Activated naive CD4-positive, alpha-beta T cell treated with anti-CD3 and anti-CD28 coated beads, Interleukin-2, amount 50 U/mL, for 16 hours (primary cell): ENCODE measurements at places on chromosomes 7 and 10.

DNA sequence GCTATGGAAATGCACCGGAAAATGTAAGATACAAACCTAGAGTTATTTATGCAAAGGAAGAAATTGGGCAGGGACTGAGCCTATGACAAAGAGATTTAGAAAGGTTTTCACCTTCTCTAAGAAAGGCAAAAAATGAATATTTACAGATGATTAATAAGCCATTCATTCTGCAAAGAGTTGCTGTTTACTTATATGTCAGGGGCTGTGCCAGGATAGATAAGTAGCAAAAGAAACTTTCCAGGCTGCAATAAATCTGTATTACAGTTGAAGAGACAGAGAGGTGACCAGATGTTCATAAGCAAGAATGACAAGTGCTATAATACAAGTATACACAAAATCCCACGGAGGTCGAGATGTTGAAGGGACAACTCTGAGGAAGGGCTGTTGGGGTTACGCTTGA lies 299.6 kb downstream of the CALN1 start:
- DNase-seq: no peak

DNA sequence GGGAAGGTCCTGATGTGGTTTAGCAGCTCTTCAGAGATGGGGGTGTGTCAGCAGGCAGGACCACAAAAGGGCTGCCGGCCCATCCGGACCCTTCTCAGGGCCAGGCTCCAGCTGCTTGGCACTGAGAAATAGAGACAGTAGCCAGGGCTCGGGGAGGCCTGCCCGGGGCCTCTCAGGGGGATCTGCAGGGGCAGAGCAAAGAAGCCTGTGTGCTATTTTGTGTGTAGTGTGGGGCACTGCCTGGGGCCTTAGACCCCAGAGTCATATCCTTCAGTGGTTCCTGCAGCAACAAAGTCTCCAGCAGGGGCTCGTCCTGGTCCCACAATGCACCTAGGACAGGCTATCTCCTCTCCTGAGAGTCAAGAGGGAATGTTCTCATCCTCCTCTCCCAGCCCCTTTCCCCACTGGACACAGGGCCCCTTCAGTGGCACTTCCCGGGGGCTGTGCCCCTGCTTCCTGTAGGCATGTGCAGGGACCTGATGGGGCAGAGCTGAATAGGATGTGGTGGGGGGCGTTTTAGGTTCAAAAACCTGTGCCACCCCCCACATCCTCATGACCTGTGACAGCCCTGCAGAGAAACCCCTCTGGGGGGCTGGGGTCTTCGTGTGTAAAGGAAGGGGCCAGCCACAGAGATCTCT lies 159.5 kb upstream of the RHEB start:
- DNase-seq: no peak

GRCh38 chr10:84447701-84448400 lies 119.5 kb downstream of the CCSER2 start:
- DNase-seq: no peak

- DNase-seq: no peak
These were observed 25.3 kb downstream of the CROT start for GRCh38 chr7:87370660-87371180.

DNA sequence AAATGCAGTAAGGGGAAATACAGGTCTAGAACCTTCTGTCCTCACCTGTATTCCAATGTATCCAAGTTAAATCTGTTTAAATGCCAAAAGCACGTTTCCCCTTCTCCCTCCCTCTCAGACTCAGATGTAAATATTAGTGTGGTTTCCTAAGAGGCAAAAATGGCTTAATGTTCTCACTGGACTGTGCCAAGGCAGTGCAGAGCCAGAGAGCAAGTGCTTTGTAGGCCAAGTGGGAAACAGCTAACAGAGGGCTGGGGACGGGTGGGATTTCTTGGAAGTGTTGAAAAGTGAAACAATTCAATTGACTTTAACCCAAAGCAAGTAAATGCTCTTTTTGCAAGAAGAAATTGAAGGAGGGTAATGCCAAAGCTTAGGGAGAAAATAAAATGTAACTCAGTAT lies 103.1 kb downstream of the GSAP start:
- no peak for DNase-seq
